NCI-H1417 (cell line): ENCODE measurements at places on chromosomes 2 and 18.

- DNase-seq, result no peak
These were observed 888.6 kb upstream of the NRXN1 start for GRCh38 chr2:51920509-51920908.

- DNase-seq, result peak; percentile 3
These were observed 39.4 kb upstream of the RND3 start for GRCh38 chr2:150526827-150527226.

GRCh38 chr2:207847807-207848544 is 78.3 kb upstream of the FZD5 start:
- DNase-seq, result peak; percentile 78

- no peak for DNase-seq
These were observed 173.0 kb downstream of the PTGR3 start for GRCh38 chr18:75035928-75036327.

DNA sequence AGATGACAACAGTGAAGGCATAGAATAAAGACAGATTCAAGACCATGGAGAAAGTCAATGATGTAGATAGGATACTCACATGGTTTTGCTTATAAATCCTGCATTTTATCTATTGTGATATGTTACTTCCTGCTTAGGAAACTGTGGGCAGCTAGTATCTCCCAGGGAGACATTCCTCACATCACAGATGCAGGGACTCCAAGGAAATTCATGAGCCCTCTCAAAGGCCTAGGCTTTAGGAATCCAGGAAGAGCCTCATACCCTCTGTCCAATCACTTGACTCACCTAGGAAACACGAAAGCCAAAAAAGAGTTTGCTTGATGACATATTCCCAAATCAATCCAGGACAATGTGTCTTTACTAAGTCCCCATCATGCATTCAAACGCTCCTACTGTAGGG is 247.8 kb upstream of the KLHL29 start:
- no peak for DNase-seq

GRCh38 chr2:9373476-9373875 is 49.9 kb downstream of the ITGB1BP1 start:
- DNase-seq, result no peak

- DNase-seq, result no peak
These were observed 577.9 kb upstream of the GCFC2 start for GRCh38 chr2:76288598-76288997.

DNA sequence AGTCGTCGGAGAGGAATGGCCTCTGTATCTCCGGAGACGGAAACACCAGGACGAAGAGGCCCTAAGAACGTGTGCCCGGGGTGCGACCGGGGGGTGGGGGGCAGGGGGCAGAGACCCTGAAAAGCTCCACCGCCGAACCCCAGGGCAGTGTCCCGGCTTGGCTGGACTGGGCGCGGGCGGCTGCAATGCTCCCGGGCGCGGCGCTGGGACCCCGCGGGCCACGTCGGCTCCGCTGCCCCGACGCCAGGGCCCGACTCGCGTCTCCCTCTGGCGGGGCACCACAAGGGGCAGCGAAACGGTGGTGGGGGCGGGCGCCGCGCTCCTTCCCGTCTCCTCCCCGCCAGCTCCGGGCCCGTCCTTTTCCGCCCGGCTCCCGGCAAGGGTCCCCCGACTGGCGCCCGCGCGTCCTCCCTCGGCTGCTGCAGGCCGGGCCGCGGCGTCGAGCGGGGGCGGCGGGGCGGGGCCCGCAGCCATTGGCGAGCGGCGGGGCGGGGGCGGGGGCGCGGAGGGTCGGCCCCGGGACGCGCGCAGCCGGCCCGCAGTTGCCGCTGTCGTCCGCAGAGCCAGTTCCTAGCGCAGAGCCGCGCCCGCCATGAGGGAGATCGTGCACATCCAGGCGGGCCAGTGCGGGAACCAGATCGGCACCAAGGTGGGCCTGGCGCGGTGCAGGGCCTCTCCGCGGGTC is at the start of gene TUBB6:
TSS of gene TUBB6 (plus strand) at position 541 of the 685 bp plus-strand sequence. CDS start at position 593, 52 bp downstream.
- no peak for DNase-seq

GRCh38 chr18:45677276-45677807 is 46.6 kb upstream of the SLC14A1 start:
- no peak for DNase-seq

- DNase-seq, result no peak
These were observed 293.2 kb downstream of the ALK start for GRCh38 chr2:29628108-29628745.

DNA sequence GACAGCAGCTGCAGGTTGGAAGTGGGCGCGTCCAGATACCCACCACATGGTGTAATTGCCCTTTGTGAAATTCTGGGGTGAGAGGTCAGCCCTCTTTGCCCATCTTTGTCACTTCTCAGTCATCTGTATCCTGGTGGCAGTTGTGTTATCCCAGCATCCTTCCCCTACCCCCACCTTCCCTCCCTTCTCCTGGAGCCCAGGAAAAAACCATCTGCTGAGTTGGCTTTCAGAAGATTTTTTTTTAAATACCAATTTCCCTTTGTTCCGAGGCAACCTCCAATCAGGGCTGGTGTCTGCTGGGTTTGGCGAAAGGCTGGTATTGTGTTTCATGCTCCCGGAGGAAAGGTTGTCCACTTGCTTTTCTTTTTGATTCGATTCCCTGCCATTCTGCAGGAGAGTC is 35.2 kb downstream of the SETBP1 start:
- DNase-seq, result peak; percentile 36

DNA sequence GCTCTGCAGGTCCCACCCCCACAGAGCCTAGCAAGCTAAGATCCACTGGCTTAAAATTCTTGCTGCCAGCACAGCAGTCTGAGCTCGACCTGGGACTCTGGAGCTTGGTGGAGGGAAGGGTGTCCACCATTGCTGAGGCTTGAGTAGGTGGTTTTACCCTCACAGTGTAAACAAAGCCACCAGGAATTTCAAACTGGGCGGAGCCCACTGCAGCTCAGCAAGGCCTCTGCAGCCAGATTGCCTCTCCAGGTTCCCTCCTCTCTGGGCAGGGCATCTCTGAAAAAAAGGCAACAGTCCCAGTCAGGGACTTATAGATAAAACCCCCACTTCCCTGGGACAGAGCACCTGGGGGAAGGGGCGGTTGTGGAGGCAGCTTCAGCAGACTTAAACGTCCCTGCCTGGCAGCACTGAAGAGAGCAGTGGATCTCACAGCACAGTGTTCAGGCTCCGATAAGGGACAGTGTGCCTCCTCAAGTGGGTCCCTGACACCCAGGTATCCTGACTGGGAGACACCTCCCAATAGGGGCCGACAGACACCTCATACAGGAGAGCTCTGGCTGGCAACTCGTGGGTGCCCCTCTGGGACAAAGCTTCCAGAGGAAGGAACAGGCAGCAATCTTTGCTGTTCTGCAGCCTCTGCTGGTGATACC is 20.0 kb upstream of the NEMP2 start:
- no peak for DNase-seq

DNA sequence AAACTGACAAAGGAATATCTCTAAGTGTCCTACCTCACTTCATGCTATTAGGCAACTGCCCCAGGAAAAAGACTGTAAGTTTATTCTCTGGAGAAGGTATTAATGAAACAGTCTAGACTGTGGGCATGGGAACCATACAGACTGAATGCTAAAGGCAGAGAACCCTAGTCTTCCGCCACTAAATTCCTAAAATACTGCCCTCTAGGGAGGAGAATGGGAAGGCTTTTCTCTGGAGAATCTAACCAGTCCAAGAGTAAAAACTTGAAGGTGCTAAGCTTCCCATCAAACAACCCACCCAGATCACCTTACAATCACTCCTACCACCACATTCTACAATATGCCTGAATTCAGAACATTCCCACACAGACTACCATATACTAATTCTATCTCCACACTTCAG is 3.4 kb downstream of the SRBD1 start:
- peak; percentile 36 for DNase-seq

DNA sequence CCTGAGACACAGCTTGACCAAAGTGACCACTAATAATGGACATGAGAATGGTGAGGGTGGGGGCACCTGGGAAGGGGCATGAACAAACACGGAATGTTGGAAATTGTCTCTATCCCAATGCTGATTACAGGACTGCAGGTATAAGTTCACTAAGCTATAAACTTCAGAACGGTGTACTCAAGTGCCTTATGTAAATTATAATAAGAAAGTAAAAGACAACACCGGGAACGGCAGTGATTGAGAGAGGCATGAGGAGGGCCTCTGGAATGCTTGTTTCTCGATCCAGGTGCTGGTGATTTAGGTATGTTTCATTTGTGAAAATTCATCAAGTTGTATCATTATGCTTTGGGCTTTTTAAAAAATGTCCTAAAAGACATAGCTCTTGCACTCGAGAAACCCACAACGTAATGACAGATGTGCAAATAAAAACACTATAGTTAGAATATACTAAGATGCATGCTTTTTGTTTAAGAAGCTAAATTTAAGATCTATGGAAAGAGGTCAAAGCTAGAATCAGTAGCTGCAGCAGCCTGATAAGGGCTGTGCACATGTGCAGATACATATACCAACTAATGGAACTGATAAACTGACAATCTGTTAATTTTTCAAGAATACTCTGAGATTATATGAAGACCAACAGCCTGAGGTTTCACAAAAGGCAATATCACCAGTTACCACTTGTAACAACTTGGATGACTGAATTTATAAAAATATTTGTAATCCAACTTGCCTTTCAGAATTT is 7.6 kb downstream of the HIBCH start:
- no peak for DNase-seq

DNA sequence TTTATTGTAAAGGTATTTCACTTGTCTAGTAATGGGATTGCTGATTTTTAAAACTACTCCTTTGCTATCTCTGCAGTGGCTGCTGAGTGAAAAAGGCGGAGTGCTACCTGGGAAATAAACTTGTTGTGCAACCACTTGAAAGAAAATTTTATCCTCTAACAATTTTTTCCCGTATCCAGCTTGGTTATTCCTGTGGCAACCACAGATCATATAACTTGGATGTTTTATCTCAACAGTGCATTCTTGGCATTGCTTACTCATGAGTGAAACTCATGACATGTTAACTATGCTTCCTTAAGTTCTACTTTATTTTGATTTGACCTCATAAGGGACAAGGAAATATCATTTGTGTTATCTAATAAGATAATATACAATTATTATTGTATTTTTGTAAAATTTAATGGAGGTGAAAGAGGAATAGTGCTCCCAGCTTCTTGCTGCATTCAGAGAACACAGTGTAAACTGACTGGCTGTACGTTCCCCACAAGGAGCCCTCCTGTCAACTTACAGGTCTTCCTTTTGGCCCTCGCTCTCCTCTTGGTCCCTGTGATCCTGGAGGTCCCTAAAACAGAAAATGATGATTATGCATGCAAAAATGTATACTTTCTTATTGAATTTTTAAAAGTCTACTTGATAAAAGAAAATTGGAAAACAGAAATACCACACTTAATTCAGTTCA is 82.7 kb downstream of the COL5A2 start:
- no peak for DNase-seq

- no peak for DNase-seq
These were observed 47.8 kb upstream of the ST3GAL5 start for GRCh38 chr2:85936421-85937068.

DNA sequence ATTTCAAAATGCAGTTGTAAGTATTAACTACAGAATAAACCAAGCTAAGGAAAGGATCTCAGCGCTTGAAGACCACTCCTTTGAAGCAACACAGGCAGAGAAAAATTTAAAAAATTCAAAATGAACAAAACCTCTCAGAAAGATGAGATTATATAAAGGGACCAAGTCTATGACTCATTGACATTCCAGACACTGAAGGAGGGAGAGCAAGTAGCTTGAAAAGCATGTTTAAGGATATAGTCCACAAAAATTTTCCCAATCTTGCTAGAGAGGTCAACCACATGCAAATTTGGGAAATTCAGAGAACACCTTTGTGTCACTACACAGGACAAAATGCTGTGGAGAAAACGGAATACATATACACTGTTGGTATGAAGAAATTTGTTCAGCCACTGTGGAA is 112.6 kb upstream of the MC4R start:
- no peak for DNase-seq

- DNase-seq, result no peak
These were observed 172.2 kb upstream of the SCN7A start for GRCh38 chr2:166665991-166666940.

DNA sequence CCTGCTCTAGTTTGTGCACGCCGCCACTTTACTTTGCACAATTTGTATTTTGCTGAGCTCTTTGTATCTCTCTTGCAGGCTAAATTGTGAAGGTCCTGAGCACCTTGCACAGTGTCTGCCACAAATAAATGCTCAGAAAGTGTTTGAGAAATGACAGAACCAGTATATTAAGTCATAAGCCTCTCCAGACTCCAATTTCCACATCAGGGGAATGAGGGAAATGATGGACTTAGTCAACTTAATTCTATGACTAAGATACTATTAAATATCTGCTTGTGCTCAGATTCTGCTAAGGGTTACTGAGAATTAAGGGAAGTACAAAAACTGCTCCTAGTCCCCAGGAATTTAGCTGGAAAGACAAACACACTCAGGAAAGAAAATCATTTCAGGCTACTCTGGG is 239.1 kb upstream of the SLC14A2 start:
- no peak for DNase-seq

DNA sequence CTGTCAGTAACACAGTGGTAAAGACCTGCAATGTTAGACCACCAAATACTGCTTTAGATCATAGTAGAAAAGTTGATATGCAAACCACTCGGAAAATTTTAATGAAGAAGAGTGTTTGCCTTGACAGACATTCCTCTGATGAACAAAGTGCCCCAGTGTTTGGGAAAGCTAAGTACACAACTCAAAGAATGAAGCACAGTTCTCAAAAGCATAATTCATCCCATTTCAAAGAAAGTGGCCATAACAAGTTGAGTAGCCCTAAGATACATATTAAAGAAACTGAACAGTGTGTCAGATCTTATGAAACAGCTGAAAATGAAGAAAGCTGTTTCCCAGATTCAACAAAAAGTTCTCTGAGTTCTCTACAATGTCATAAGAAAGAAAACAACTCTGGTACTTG is 27.5 kb downstream of the GEN1 start:
- no peak for DNase-seq

GRCh38 chr2:207394203-207394781 is 135.5 kb upstream of the CREB1 start:
- DNase-seq, result no peak

DNA sequence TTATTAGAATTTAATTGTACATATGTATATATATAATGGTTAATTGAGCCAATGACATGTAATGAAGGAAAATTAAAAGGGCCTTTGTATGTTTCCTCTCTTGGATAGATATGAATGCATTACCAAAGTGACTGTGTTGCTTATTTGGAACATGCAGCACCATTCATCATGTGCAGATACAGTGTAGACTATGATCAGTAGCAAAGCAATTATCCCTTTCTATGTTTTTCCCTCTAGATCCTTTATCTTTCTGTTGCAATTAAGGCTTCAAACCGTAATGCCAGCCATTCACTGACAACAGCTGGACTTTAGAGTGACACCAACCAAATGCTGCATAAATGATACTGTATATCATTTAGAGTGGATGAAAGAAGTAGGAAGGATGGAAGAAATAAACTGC is 565.2 kb downstream of the NRXN1 start:
- DNase-seq, result no peak

- no peak for DNase-seq
These were observed 70.2 kb upstream of the FOSL2 start for GRCh38 chr2:28322456-28322855.

GRCh38 chr2:241936457-241937133 is 67.1 kb downstream of the RTP5 start:
- no peak for DNase-seq
